Adrenal gland (tissue), 19 donors: ENCODE measurements at places on chromosomes 1 and 21.

GRCh38 chr1:9478021-9478420 is 61.2 kb upstream of the SLC25A33 start:
- no peaks in the 10 kb centered on the region for H3K27me3 ChIP-seq

- no peak overlapping the region for H3K4me3 ChIP-seq
- DNase-seq = no peak
- no peaks in the 10 kb centered on the region for H3K36me3 ChIP-seq
These were observed 19.7 kb downstream of the TNNT2 start for GRCh38 chr1:201357636-201358348.

DNA sequence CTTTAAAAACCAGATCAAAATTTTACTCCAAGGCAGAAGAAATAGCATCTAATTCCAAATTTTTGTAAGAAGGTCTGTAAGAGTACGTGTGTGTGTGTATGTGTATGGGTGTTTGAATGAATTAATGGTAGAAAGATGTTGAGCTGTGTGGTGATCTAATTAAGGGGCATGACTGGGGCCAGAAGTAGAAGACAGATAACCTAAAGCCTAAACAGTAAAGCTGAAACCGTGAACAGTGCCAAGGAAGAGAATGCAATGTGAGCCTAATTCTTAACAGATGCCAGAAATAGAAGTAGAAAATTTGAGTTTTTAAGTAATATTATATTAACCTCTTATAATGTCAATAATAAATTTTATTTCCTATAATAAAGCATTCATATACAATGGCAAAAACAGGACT is 38.2 kb downstream of the BRINP3 start:
- no peaks in the 10 kb centered on the region for H3K36me3 ChIP-seq
- no peaks in the 10 kb centered on the region for H3K4me1 ChIP-seq
- no peaks in the 10 kb centered on the region for H3K27me3 ChIP-seq
- no peak for DNase-seq
- no peak overlapping the region for H3K27ac ChIP-seq

DNA sequence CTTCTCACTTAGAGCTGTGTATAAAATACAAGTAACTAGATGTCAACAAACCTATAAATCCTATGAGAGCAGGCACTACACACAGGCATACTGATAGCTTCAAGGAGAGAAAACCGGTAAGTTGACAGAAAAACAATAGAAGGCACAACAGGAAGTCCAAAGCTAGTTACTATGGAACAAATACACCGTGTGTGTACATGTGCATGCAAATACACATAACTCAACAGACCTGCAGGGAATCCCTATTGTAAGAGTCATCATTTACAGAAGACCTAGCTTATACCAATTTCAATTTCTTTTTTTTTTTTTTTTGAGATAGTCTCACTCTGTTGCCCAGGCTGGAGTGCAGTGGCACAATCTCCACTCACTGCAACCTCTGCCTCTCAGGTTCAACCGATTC is 26.3 kb downstream of the JAK1 start:
- peaks cover 13% of the 10 kb centered on the region for H3K4me1 ChIP-seq
- no peak for DNase-seq
- H3K4me3 ChIP-seq = no peak overlapping the region
- no peaks in the 10 kb centered on the region for H3K36me3 ChIP-seq
- H3K27me3 ChIP-seq = no peaks in the 10 kb centered on the region

DNA sequence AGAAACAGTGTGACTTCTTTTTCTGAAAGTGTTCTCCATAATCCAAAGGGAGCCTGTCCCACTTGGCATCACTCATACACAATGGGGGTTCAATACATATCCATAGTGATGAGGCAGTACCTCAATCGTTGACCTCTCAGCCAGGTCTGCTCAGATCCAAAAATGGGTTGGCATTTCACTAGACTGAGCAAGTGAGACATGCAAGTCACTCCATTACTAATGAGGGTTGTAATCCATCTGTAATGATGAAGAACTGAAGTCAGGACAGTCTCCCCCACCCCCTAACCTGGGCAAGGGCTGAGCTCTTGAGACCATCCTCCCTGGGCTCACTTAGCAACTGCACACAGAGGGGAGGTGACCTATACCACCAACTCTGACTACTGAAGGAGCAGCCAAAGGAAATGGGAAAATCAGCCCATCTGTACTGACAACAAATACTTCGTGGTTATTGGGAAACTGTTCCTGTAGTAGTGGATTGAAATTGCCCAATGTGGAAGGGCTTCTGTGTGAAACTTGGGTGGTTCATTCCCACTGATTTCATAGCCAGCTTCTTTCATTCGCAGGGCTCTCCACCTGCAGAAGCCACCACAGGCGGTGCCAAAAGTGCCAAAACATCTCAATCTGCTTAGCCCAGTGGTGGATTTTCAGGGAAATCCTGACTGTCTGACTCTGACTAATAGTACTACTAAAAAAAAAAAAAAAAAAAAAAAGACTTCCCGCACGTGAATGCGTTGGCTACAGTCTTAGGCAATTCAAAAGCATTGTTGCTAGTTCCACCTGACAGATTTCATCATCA is 5.0 kb downstream of the NGF start:
- no peak overlapping the region for H3K4me3 ChIP-seq
- no peak for DNase-seq
- H3K36me3 ChIP-seq = no peaks in the 10 kb centered on the region
- no peaks in the 10 kb centered on the region for H3K4me1 ChIP-seq

GRCh38 chr1:67651031-67651430 is 34.0 kb upstream of the GADD45A start:
- H3K4me1 ChIP-seq = peaks cover 18% of the 10 kb centered on the region
- H3K4me3 ChIP-seq = no peak overlapping the region
- H3K27ac ChIP-seq = no peak overlapping the region
- H3K36me3 ChIP-seq = no peaks in the 10 kb centered on the region

- no peak overlapping the region for H3K4me3 ChIP-seq
- H3K36me3 ChIP-seq = no peaks in the 10 kb centered on the region
- H3K27ac ChIP-seq = peak overlapping the region; percentile 48
- DNase-seq = no peak
- H3K4me1 ChIP-seq = peaks cover 15% of the 10 kb centered on the region
These were observed 472.7 kb downstream of the PTPRU start for GRCh38 chr1:29708796-29709703.

GRCh38 chr1:58720680-58721079 is 20.8 kb upstream of the MYSM1 start:
- DNase-seq = no peak
- H3K27ac ChIP-seq = no peak overlapping the region
- H3K4me1 ChIP-seq = no peaks in the 10 kb centered on the region
